ENCODE measurements at places on chromosomes 12 and 14. TPM values are rescaled to one million over a fixed set of nuclear protein-coding genes. Genes with fewer than 3 reads are reported as not detected.

- DNase-seq: no peak
Measured at GRCh38 chr12:2222691-2223090, 169.9 kb downstream of the CACNA1C start.

The SRRM4 gene
- polyA plus RNA-seq: 0.05 TPM

DNA sequence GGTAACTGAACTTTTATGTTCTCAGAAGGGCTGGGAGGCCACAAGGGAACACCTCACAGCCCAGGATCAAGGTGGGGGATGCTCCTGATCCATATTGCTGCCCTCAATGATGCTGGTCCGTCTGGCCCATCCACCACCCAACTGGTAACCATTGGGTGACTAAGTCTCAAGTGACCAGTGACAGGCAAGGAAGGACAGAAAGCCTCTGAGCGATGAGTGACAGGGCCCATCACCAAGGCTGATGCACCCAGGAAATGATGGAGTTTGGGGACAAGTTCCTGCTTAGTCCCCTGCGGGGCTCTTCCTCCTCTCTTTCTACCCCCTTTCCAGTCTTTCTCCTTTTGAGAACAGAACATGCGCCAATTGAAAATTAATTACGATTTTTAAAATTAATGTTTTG lies 2.6 kb upstream of the MMP19 start:
- no peak for DNase-seq

DNA sequence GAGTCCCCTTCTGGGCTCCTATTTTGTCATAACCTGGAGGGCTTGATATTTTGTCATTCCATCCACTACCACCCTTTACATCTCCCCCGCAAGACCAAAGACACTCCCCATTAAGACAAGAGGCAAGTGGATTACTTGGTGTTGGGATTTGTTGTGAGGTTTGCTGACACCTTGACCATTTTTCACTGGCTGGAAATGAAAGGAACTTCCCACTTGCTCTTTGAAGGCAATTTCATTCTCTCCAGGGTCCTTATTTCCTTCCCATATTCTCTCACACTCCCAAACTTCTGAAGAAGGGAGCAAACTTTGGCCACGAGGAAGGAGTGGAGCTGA lies 14.9 kb downstream of the AGAP2 start:
- no peak for DNase-seq

DNA sequence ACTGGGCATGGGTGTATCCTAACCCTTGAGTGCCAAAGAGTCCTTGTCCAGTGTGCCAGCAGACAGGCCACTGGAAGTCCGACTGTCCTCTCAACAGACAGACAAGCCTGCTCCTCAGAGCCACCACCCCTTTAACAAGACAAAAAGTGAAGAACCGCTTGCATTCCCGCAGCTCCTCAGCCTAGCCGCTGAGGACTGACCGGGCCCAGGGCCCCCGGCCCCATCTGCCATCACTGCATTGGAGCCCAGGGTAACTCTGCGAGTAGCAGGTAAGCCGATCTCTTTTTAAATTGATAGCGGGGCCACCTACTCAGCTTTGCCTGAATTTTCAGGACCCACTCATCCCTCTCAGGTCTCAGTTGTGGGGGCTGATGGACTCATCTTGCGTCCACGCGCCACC lies 68.9 kb downstream of the MOK start:
- no peak for DNase-seq

The RPGRIP1 gene
- not detected for polyA plus RNA-seq

The GLS2 gene
- 3.3 TPM for polyA plus RNA-seq

The FOXG1 gene
- polyA plus RNA-seq: not detected

The EID3 gene
- polyA plus RNA-seq: 1.7 TPM

- no peak for DNase-seq
Measured at GRCh38 chr12:49789992-49790391, 38.2 kb downstream of the NCKAP5L start.

- no peak for DNase-seq
Measured at GRCh38 chr12:131559517-131560516, 151.1 kb upstream of the SFSWAP start.

GRCh38 chr12:24772813-24773212 lies 176.1 kb downstream of the BCAT1 start:
- no peak for DNase-seq

The TMEM253 gene
- 7.8 TPM for polyA plus RNA-seq

GRCh38 chr14:96098309-96098998 lies 59.3 kb downstream of the C14orf132 start:
- DNase-seq: peak; percentile 80

DNA sequence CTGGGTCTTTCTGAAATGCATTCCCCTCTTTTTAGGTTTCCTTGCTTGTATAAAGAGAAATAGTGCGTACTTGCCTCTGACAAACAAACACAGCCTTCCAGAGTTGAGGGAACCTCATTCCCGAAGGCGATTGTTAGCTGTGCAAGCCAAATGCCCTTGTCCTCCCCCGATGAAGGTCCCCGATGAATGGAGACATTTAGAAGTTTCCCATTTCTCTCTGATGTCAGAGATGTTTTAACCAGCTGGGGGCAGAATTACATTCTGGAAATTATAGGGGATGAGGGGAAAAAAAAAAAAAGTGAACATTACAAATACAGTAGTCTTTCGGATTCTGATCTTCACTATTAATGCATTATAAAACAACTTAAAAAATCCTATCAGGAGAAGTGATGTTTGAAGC lies 366.8 kb downstream of the VRK1 start:
- no peak for DNase-seq

DNA sequence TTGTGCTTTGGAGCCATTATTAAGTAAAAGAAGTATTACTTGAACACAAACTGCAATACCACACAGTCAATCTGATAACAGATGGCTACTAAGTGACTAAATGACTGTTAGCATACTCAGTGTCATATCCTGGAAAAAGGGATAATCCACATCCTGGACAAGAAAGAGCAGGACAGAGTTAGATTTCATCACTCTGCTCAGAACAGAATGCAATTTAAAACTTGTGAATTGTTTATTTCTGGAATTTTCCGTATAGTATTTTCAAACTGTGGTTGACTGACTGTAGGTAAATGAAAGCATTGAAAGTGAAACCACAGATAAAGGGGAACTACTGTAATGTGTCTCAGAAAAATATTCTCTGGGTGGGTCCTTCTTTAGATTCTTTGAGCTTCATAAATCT lies 458.8 kb downstream of the TMEM117 start:
- no peak for DNase-seq

DNA sequence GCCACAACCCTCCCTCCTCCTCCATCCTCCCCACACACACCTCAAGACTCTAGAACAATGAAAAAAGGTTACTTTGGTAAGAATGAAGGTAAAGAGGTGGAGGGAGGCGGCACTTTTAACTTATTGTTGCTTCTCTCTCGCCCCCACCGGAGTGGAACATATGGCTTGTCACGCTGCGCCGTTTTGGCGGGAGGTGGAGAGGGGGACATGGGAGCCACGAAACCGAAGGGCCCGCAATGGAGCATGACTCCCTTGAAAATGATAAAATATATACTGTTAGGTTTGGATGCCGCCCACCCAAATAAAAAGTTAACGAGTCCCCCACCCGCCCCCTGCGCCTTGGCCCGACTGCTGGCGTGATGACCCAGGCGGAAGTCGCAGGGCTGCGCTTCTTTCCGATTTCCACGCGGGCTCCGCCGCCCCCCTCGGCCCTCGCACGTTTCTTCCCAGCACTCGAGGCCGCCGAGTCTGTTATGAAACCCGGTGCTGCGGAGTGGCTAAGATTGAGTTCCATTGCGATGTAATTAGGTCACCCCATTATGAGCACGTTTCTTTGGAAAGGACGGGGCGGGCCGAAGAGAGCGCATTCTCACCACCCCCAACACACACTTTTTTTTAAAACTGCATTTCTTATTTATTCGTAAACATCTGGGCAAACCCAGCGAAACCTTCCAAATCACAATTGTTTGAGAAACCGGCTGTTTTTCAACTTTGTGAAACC lies 1.4 kb upstream of the ZFP36L1 start:
- DNase-seq: peak; percentile 92

DNA sequence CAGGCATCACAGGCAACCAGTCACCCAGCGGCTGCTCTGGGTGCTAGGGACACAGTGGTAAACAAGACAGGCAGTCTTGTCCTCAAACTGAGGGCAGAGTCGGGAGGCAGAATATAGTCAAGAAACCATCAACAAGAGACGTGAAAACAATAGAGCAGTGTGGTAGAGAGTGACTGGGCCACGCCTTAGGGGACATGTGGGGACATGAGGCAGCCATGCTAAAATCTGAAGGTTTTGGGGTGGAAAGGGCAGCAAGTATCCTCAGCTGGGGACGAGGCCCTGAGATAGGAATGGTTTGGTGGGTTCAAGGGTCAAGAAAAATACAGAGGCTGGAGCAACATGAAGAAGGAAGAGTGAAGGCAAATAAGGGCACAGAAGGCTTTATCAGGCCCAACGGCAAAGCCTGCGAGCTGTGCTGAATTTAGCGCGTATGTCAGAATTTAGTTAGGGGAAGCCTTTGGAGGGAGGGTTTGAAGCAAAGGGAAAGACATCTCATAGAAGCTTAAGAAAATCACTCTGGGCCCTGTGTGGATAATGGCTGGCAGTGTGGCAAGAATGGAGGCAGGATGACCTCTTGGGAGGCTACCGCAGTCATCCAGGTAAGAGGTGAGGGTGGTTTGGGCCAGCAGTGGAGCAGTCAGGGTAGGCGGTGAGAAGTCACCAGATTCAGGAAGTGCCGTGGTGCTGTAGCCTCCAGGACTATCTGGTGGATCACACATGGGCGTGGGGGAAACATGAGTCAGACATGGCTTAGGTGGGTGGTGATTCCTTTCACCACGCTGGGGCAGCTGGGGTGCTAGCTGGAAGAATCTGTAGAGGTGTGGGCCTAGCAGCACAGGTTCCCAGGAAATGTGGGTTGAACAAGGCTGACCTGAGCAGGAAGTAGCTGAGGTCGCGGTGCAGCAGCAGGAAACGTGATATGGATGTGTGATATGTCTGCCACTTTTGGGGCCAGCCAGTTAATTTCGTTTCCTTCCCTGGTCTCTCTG lies 3.0 kb downstream of the EVL start:
- DNase-seq: no peak

DNA sequence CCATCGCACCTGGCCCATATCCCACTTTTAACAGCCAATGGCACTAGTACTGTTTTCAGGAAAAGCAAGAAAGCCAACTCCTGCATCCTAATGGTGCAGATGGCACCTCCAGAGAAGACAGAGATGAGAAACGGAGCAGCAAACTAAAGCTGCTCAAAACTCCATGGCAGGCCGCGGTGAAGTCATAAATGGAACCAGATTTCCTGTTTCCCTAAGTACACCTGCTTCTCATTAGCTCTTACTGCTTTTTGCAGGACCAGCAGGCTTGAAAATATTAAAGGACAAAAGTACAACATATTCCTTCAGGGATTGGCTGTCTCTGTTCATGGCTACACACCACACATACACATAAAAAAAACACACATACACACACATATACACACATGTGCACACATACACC lies 36.7 kb upstream of the LGALS3 start:
- no peak for DNase-seq

GRCh38 chr12:109740694-109741245 lies 27.1 kb downstream of the FAM222A start:
- no peak for DNase-seq

- DNase-seq: no peak
Measured at GRCh38 chr12:50069539-50069938, 12.1 kb downstream of the ASIC1 start.

The GLIPR1L2 gene
- polyA plus RNA-seq: 0.86 TPM

DNA sequence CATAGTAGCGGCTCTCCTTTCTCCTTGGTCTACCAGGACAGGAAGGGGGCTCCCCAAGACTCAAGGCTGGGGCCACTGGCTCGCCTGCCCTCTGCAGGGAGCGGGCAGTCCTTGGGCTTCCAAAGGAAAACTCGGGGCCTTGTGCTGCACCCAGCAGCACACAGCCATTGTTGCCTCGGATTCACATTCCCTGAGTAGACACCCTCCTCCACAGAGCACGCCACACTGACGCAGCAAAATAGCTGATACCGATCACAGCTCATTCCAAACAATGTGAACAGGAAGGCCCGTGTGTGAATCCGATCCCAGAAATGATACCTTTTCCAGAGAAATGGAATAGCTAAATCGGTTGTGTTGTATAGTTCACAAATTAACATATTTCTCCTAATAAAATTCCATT lies 65.1 kb upstream of the DYNC1H1 start:
- no peak for DNase-seq

DNA sequence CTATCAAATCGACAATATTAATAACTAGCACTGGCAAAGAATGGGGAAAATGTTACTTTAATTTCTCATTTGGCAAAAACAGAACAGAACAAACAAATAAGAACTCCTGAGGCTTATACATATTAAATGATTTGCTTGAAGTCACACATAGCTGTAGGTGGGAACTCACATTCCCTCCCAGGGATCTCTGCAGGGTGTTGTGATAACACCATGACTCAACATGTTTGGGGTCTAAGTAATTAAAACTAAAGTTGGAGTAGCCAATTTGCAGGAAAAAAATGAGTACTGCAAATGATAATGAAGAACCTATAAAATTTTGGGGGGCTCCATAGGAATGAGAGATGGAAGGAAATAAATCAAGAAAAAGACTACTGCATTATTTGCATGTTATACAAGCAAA lies 27.5 kb downstream of the UNC79 start:
- DNase-seq: no peak

The PUS1 gene
- 10.2 TPM for polyA plus RNA-seq

The CRIP1 gene
- polyA plus RNA-seq: 14.7 TPM

The LMNTD1 gene
- not detected for polyA plus RNA-seq

GRCh38 chr12:12331244-12331771 lies 18.7 kb downstream of the MANSC1 start:
- peak; percentile 45 for DNase-seq

The NELL2 gene
- 6.5 TPM for polyA plus RNA-seq

DNA sequence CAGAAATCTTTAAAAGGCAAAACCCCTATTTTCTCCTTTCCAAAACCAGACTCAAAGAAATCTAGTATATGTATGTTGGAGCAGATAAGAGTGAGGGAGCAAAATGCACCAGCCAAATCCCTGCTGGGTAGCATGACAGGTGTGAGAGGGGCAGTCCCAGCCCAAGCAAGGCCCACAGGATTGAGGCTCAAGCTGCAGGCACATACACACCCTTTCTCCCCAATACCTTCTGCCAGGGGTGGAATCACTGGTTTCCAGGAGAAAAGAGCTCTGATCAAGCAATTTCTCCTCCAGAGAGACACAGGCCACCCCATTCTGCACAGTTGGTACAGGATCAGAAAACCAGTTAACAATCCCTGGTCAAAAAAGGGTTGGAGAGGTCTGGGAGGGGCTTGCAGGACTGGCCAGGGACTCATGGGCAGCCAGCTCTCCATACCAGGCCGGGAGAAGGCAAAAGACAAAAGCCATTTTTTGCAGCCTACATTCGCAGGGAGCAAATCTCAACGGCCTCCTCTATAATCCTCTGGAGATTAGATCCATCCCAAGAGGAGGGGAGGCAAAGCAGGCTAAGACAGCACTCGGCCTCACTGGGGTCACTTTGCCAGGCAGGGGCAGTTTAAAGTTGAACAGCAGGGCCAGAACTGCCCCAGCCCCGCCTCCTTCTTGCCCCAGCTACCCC lies 2.1 kb downstream of the KMT2D start:
- DNase-seq: no peak

- DNase-seq: no peak
Measured at GRCh38 chr12:76706761-76707160, 57.2 kb upstream of the ZDHHC17 start.

The E2F7 gene
- polyA plus RNA-seq: 2.0 TPM

DNA sequence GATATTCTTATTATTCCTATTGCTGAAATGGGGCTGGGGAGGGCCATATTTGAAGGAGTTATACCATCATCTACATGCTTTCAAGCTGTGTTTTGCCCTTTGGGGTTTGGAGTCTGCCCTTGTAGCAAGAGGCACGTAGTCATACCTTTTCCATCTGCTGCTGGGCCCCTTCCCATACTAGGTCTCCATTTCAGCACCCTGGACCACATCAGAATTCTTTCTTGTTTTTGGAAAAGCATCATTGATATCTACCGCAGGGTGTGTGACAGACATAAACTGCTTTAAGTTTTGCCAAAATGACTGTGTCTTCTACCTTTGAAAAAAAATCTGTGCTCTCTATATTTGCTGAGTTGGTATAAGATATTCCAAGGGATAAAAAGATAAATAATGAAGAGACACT lies 12.3 kb upstream of the DUSP6 start:
- DNase-seq: no peak
